Epithelial cell of esophagus (primary cell): ENCODE measurements at places on chromosomes 7 and 10.

GRCh38 chr10:47383261-47384147 lies 589 bp downstream of the ZNF488 start:
- DNase-seq, result peak; percentile 18

DNA sequence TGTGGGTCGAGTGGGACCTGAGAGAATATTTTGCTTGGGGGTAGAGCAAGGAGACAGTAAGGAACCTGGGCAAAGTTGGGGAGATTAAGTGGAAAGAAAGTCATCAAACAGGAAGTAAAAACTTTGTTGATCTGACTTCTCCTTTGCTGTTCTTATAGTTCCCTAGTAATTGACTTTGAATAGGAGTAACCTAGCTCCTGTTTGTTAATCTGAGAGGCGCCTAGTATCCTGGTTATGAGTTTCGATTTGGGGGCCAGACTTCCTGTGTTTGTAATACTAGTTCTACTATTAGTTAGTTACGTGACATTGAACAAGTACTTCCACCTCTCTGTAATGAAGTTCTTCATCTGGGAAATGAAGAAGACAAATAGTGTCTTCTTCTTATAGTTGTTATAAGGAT lies 99.1 kb downstream of the ZNF365 start:
- no peak for DNase-seq

- DNase-seq, result no peak
Measured at GRCh38 chr10:117131376-117132327, 6.4 kb downstream of the VAX1 start.

GRCh38 chr7:70410134-70410750 lies 721.7 kb upstream of the GALNT17 start:
- no peak for DNase-seq

GRCh38 chr10:92598321-92598720 lies 5.4 kb downstream of the KIF11 start:
- no peak for DNase-seq

DNA sequence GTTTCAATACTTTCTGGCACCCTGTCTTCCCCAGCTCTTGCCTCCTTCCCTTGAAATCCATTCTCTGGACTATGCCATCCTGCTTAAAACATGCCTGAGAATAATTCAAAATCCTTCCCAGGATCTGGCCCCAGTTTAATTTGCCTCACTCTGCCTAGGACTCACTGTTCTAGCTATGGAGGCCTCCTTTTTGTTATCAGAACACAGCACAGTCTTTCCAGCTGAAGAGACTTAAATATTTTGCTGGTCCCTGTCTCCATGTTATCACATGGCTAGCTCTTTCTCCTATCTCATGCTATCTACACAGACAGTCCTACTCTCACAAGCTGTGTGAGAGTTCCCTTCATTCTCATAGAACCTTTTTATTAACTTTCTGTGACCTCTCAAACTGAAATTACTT lies 194.8 kb downstream of the RNLS start:
- no peak for DNase-seq

- no peak for DNase-seq
Measured at GRCh38 chr10:132642732-132643008, 105.1 kb downstream of the INPP5A start.

GRCh38 chr7:55514546-55515265 lies 57.6 kb downstream of the VOPP1 start:
- DNase-seq, result no peak

DNA sequence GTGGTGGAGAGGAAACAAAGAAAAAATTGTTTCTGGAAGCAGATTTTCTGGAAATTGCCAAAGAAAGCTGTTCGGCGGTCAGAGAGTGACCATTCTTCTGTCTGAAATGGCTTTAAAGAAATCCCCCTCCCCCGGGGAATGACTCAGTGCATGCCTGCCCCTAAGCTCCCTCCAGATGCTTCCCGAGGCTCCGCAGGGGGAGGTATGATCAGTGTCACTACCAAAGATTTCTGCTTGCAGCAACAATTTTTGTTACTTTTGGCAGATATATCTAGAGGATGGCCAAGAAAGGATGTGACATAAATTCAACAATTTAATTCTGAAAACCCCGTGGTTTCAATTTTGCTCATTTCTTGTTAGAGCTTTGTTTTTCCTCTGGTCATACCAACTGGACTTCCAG lies 163.9 kb downstream of the JCAD start:
- peak; percentile 26 for DNase-seq

- DNase-seq, result no peak
Measured at GRCh38 chr7:32042900-32043299, 27.3 kb downstream of the PDE1C start.

- DNase-seq, result peak; percentile 43
Measured at GRCh38 chr10:72764151-72764550, 72.2 kb downstream of the MCU start.

GRCh38 chr10:13302821-13303555 lies 3.1 kb upstream of the PHYH start:
- DNase-seq, result no peak

DNA sequence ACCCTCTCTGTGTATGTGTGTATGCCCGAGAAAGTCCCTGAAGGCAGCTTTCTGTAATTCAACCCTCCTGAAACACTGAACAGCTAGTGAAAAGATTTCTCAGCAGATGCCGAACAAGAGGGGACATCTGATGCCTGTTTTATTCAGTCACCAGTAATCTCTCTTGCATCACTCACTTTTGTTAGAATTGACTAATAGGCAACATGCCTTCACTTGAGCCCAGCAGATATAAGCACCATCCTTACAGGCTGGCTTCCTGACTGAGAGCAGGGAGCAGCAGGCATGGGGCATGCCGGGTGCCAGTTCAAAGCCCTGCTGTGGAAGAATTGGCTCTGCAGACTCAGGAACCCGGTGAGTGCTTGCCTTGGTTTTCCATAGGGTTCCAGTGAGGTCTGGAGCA lies at the start of gene ABCA13:
Gene ABCA13, plus strand, starts transcription at position 257 of the 400 bp plus-strand sequence. Its CDS starts 26 bp downstream, at position 283.
- peak; percentile 91 for DNase-seq

- DNase-seq, result peak; percentile 14
Measured at GRCh38 chr10:13795653-13796555, 209.1 kb downstream of the PRPF18 start.

GRCh38 chr10:69453795-69454194 lies 2.5 kb downstream of the TSPAN15 start:
- DNase-seq, result peak; percentile 25

DNA sequence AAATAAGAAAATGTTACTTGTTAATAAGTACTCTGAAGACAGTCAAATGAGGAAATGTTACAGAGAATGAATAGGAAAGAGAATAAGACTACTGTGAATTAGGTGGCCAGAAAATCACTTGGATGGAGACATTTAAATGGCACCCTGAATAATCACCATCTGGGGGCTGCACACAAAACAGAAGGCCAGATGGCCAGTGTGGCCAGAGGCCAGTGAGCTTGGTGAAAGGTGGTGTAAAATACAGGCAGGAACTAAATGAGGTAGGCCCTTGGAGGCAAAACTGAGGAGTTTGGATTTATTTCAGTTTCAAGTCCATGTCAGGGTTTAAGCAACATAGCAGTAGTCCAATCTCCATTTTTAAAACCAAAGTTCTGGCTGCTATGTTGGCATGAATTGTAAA lies 126.7 kb downstream of the TSPAN12 start:
- DNase-seq, result no peak

DNA sequence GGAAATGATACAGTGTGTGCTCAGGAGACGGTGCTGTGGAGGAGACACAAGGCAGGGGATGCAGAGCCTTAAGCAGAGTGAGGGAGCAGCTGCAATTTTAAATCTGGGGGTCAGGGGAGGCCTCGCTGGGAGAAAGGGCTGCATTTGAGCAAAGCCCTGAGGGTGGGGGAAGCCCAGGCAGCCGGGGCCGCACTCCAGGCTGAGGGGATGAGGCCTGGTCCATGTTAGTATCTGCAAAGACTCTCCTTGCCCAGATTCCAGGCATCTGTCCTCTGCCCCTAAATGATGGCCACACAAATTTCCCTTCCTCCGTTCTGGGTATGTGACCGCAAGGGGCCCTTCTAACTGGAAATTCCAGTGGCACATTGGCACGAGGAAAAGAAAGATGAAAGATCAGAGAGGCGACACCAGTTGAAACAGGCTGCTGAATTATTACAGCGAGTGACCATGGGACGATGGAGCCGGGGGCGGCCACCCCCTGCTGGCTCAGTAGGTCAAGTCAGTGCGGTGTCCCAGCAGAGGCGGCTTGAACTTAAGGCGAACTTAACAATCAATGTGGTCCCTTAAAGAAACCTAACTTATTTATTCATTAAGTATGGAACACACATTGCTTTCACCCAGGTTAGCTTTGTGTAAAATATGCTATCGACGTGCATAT lies 62.3 kb upstream of the KAT6B start:
- no peak for DNase-seq

- no peak for DNase-seq
Measured at GRCh38 chr10:27134371-27134770, 19.8 kb downstream of the YME1L1 start.

GRCh38 chr10:17026686-17027485 lies 102.7 kb downstream of the CUBN start:
- peak; percentile 59 for DNase-seq

- DNase-seq, result no peak
Measured at GRCh38 chr10:12394241-12395033, 45.1 kb downstream of the CAMK1D start.

DNA sequence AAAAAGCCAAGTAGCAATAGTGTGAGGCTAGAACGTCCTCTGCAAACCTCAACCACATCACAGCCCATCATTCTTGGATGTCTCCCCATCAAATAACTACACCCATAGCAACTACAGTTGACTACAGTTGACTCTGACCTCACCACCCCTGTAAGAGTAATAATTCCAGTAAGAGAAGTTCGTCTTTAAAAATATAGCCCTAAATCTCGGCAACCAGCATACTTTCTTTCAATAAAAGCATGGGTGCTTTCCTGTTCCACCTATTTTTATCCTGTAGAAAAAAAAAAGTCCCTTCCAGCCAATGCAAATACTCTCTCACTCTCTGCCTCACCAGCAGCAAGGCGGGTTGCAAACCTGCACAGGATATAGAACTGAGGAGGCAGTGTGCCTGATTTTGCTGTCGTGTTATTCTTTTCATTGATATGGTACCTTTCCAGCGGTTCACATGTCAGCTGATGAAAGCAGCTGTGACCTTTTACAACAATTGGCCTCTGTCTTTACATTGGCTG lies 187.5 kb upstream of the NFE2L3 start:
- no peak for DNase-seq

GRCh38 chr10:60262647-60263126 lies 127.0 kb downstream of the ANK3 start:
- DNase-seq, result no peak

DNA sequence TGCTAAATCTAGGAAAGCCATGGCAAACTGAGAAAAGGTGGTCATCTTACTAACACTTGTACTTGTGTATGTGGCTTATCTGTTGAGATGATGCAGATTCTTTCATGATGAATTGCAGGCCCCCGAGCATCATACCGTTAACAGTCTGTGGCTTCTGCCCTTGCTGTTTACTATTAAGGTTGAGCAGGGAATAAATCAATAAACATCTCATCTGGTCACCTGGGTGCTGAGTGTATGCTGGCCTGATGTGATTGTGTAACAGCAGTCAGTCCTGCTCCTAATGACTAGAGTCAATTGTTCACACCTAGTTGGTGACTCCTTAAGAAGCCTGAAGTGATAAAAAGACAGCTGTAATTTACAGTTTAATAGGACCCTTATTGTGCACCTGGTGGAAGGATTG lies 8.3 kb upstream of the GNAT3 start:
- DNase-seq, result peak; percentile 70

GRCh38 chr7:80453699-80454340 lies 58.0 kb downstream of the GNAT3 start:
- peak; percentile 24 for DNase-seq

DNA sequence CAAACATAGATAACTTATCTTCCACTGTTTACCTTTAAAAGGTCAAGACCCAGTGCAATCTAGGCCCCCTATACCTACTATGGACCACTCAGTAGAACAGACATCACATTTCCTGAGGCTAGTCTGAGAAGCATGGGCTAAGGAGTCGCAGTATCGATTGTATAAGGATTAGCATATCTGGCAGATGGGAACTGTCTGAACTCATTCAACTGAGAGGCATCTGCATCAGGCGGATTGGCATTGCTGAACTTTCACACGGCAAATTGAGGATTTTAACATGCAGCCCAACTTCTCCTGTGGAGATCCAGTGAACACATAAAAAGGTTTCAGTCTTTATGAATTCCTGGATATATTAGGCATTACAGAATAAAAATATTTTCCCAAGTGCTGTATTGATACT lies 89.1 kb upstream of the LRGUK start:
- no peak for DNase-seq

GRCh38 chr7:16741676-16742075 lies 11.9 kb upstream of the TSPAN13 start:
- DNase-seq, result peak; percentile 27

DNA sequence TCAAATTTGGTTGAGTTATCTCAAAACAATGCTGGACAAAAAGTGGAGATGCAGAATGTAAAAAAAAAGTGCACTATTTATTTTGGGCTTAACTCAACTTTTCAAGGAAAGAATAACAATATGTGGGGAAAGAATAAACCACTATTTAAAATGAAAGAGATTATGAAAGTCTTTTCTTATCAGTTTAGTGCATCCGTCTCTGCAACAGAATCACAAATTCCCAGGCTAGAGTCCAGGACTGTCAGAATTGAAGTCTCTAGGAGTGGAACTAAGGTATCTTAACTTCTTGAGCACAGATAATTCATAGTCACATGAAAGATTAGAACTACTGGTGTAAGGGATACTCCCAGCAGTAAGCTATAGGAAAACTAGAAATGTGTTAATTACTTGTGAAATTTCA lies 1200.3 kb upstream of the LRRN3 start:
- no peak for DNase-seq

DNA sequence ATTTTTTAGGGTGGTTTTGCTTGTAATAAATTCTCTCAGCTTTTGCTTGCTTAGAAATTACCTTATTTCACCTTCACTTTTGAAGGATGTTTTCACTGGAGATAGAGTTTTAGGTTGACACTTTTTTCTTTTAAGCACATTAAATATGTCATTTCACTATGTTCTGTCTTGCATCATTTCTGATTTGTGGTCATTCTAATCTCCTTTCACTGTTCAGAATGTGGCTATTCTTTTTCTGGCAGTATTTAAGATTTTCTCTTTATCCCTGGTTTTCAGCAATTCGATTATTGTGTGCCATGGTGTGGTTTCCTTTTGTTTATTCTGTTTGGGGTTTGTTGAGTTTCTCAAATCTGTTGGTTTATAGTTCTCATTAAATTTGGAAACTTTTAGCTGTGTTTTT lies 1065.6 kb downstream of the KCNMA1 start:
- DNase-seq, result no peak

DNA sequence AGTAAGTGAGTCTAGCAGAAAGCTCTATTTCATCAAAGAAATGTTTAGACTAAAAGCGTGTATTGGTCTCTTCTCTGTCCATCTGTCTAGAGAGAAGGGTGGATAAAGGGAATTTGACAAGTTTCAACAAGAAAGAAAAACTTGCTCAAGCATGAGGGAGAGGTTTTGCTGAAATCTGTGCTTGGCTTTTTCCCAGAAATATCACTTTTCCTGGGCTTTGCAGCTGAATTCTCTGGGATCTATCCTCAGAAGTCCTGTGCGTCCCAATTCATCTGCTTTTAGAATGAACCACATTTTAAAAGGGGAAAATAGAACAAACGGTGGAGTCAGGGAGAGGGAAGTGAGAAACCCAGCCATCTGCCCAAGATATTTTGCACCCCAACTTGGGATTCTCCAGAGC lies 59.6 kb upstream of the CELF2 start:
- DNase-seq, result peak; percentile 14

- peak; percentile 88 for DNase-seq
Measured at GRCh38 chr7:148527717-148528168, 62.8 kb upstream of the C7orf33 start.
